ENCODE measurements at places on chromosomes 6 and 20.

DNA sequence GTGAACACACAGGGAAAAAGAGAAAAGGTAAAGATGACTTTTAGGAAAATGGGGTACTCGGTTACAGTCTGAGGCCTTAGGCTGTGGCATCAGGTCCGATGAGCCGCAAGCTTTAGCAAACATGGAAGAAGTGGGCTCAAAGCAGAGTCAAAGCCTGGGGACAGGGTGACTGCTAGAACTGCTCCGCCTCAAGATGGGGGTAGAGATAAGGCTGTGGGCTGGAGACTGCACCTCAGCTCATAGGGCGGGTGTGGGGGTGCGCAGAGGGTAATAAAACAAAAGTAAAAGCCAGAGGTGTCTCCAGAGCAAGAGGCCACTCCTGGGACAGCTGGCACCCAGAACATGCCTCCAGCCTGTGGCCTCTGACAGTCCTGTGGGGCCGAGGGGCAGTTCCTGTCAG lies 21.3 kb upstream of the SYNDIG1 start:
- no peak for DNase-seq

- no peak for DNase-seq
Observed at GRCh38 chr20:44835116-44835515, 24.8 kb upstream of the RIMS4 start.

DNA sequence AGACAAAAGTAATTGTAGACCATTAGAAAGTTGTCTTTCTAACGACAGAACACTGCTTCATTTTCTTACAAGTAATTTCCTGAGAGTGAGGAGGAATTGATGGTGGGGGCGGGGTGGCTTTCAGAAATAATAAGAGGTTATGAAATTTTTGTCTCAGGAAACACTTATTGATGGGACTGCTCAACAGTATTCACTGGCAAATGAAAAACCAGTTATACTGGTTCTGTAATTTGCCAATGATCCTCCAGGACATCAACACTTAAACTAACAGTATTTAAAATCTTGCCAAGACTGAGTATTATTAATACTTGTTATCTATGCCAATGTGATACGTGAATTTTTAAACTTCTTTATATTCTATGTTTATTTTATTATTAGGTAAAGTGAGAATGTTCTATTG lies 41.8 kb upstream of the FUT9 start:
- no peak for DNase-seq

DNA sequence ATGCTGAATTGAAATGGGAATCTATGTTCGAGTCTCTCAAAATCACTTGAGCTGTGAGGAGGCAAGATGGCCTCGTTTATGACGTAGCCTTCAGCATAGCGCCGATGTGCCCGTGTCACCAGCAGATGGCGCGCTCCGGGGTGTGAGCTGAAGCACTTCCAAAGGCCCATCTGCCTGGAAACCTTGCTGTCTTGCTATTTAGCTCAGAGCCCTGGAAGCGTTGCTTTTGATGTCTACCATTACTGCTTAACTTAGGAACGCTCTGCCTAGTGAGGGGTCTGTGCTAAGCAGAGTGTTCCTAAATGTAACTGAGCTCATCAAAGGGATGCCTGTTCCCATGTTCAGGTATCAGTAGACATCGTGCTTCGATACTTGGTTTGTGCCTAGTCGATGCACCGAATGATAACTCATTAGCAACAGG lies 67.7 kb downstream of the SYCP2L start:
- peak; percentile 65 for DNase-seq

GRCh38 chr20:4814696-4815252 lies 93.1 kb downstream of the PRND start:
- no peak for DNase-seq

DNA sequence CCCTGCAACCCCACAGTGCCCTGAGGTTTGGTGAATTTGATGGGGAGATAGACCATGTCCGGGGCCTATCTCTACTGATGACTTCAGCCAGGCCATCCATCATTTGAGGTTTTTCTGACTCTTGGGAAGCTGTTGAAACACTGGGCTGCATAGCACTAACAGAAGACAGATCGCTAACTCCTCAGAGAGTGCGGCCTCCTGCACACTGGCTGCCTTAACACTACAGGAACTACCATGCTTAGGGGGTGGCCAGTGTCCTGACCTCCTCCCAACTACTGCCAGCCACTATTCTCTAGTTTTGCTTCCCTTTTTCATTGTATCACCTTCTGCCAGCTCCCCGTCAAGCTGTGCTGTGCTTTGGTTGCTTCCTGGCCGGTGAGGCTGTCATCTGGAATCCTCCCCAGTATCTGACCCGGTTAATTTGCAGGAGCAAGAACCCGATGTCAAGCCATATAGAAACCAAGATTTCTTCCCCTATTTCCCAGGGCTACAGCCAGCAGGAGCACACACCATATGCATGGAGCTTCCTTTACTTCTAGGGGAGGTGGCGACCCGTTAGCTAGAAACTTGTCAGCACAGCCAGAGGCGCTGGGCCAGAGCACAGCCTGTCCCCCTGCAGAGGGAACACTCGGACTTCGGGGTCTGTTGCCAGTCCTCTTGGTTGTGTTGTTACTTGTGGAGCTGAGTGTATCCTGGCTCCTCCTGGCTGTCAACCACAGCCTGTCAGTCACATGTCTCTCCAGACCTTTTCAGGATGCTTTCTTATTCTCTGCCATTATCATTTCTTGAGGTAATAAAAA lies 57.3 kb upstream of the TRAF3IP2 start:
- no peak for DNase-seq

- DNase-seq, result no peak
Observed at GRCh38 chr6:31403283-31404060, at the start of gene MICA. MICA (plus strand) TSS chr6:31403595; CDS start chr6:31403633, 38 bp downstream.

DNA sequence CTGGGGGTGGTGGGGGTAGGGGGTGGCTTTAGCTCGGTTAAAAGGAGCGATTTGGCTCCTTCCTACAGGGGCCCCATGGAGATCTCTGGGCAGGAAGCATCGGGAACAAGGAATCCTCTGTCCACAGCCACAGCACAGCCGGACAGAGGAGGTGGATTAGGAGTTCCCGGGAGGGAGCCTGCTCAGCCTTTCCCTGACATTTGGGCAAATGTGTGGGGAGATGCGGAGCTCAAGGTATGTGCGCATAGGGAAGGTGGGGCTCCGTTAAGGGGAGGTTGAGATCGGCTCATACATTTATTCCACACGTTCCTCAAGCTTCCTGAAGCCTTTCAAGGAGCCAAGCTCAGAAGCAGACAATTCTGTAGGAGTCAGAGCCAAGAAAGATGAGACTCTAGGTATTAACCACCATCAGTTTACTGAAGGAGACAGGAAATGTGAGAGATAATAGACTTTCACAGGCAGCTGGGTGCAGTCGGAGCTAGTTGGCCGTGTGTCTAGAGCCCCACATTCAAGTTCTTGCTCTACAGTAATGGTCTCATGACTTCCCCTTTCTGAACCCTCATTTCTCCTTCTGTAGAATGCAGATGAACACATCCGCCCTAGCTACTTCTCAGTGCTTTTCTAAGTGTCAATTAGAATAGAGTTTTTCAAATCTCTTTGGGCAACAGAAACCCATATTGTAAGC lies 40.8 kb upstream of the EPB41L1 start:
- no peak for DNase-seq

- DNase-seq, result no peak
Observed at GRCh38 chr20:23680146-23680545, 8.7 kb downstream of the CST4 start.
